Astrocyte of the spinal cord (primary cell): ENCODE measurements at places on chromosomes 13 and 19.

- no peak for DNase-seq
Observed at GRCh38 chr19:2097203-2097885, 629 bp downstream of the IZUMO4 start.

- no peak for DNase-seq
Observed at GRCh38 chr13:78032132-78032531, 113.5 kb upstream of the EDNRB start.

DNA sequence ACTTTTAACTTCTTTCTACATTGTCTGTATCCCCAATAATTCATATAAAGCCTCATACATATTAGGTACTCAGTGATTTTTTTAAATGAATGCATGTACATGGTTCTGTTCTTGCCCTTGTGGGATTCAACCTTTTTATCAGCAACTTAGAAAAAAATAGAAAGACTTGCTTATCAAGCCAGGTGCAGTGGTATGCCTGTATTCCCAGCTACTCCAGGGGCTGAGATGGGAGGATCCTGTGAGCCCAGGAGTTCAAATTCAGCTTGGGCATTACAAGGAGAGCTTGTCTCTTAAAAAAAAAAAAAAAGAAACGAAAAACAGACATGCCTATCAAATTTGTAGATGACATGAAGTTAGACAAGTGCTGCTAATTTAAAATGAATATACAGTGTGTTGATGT lies 54.2 kb upstream of the MYCBP2 start:
- DNase-seq, result no peak

- peak; percentile 76 for DNase-seq
Observed at GRCh38 chr13:43815204-43815603, 28.4 kb upstream of the ENOX1 start.

DNA sequence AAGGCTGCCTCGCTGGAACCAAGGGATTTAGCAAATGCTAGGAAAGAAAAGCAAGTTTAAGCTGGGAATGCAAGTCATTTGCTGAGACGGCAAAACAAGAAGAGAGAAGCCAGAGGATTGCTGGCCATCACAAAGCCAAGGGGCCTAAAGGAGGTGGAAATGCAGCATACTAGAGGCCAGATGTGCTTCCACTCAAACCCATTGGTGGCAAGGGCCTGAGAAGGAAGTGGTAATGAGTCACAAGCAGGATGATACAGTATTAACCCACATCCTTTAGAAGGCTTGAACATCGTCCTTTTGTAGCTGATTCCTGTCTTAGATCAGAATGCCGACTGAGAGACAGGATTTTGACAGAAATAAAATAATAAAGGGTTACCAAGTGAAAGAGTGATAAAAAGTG lies 68.2 kb downstream of the ITGBL1 start:
- peak; percentile 78 for DNase-seq

DNA sequence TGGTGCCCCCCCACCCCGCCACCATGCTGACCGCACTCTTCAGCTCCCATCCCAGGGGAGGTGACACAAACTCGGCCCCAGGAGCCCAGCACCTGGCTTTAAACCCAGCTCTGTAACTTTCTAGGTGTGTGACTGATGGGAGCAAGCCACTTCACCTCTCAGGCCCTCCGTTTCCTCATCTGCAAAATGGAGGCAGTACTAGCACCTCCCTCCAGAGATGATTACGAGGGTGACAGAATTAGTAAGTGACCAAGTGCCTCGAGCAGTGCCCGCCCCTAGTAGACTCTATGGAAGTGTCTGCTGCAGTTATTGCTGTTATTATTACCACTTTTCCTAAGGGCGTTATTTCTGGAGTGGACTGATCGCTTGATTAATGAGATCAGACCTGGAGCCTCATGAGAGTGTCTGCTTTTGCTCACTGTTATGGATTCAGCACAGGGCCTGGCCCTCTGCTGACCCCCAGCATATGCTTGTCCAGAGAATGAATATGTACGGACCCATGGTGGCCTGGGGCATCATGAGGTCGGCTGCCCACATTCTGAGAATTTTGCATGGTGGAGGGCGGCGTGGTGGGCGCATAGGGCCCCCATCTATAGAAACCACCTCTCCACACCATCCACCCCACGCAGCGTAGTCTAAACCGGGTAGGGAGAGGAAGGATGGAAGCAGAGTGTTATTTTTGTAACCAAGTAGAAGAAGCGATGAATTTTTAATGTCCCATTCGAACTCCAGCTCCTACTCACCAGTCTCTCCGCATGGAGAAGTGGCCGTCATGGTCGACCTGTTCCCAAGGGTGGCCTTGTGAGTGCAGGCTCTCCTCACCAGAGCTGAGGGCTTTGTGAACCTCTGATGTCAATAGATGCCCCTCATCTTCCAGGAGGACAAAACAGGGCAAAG lies 48.2 kb downstream of the CAPN12 start:
- no peak for DNase-seq

GRCh38 chr13:71771144-71771543 lies 95.9 kb downstream of the DACH1 start:
- DNase-seq, result no peak

- DNase-seq, result no peak
Observed at GRCh38 chr19:6828306-6828697, 55.8 kb downstream of the VAV1 start.

DNA sequence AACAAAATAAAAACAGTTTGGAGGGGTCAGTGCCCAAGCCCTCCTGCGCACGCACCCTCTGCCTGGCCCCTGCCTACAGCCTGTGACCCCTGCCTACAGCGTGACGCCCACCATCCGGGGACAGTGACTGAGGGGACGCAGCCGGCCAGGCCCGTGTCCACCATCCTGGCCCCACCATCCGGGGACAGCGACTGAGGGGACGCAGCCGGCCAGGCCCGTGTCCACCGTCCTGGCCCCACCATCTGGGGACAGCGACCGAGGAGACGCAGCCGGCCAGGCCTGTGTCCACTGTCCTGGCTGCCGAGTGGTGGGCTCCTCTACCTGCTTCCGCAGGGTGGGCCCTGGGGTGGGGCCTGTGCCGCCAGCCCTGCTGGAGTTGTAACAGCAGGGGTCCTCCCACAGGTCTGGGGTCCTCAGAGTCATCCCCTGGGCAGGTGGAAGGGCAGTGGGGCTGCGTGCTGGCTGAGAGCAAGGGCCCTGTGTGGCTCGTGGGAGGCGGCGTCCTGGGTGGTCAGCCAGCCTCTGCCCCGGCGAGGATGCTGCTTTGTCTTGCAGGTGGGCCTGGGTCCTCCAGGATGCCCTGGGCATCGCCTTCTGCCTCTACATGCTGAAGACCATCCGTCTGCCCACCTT lies 14.3 kb downstream of the SPPL2B start:
- no peak for DNase-seq

GRCh38 chr19:11458236-11458900 lies 22.5 kb downstream of the ELAVL3 start:
- no peak for DNase-seq
